ENCODE measurements at places on chromosomes 5 and 9.

GRCh38 chr9:135287627-135288026, 192.0 kb upstream of the PPP1R26 start:
- no peak for DNase-seq

GRCh38 chr5:107196500-107197059, 474.2 kb downstream of the EFNA5 start:
- DNase-seq: no peak

DNA sequence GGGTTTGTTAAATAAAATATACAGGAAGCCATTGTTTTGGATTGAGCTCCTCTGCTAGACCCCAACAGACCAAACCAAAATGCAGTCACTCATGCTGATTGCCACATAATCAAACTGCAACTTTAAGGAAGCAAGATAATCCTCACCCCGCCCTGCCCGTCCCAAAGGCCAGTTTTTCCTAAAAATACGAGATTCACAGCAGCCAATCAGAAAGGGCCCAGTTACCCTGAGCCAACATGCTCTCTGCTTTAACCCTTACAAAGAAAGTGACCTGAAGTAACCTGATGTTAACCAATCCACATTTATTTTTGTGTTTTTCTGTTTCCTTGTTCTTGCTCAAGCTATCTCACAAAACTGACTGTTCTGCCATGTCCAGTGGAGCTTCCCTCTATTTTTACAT, 21.5 kb upstream of the RNF20 start:
- no peak for DNase-seq

GRCh38 chr5:124871303-124871702, 124.9 kb upstream of the ZNF608 start:
- no peak for DNase-seq

GRCh38 chr5:82863266-82863665, 213.9 kb downstream of the TMEM167A start:
- DNase-seq: no peak

DNA sequence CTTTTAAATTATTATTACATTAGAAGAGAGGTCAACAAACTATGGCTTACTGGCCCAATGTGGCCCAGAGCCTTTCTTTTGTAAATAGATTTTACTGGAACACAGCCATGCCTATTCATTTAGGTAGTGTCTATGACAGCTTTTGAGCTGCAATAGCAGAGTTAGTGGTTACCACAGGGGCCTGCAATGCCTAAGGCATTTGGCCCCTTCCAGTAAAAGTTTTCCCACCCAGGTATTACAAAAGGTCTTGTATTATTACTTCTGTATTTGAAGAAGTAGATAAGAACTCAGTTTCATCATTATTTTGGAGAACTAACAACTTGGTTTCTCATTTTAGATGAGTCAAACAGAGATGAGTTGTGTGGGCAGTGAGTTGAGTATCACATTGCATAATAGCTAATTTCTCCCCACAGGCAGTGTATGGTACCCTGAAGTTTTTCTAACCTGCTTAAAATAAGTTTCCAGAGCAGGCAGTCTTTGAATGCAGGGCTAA, 9.5 kb downstream of the MTRR start:
- no peak for DNase-seq

All from CD4-positive, alpha-beta T cell treated with Interleukin-12 subunit alpha and Interleukin-12 subunit beta, for 1 hour (primary cell).